Activated CD8-positive, alpha-beta memory T cell treated with anti-CD3 and anti-CD28 coated beads for 48 hours (primary cell): ENCODE measurements at places on chromosomes 6 and 20.

- DNase-seq, result no peak
Observed at GRCh38 chr20:48463916-48464315, 363.9 kb downstream of the PREX1 start.

DNA sequence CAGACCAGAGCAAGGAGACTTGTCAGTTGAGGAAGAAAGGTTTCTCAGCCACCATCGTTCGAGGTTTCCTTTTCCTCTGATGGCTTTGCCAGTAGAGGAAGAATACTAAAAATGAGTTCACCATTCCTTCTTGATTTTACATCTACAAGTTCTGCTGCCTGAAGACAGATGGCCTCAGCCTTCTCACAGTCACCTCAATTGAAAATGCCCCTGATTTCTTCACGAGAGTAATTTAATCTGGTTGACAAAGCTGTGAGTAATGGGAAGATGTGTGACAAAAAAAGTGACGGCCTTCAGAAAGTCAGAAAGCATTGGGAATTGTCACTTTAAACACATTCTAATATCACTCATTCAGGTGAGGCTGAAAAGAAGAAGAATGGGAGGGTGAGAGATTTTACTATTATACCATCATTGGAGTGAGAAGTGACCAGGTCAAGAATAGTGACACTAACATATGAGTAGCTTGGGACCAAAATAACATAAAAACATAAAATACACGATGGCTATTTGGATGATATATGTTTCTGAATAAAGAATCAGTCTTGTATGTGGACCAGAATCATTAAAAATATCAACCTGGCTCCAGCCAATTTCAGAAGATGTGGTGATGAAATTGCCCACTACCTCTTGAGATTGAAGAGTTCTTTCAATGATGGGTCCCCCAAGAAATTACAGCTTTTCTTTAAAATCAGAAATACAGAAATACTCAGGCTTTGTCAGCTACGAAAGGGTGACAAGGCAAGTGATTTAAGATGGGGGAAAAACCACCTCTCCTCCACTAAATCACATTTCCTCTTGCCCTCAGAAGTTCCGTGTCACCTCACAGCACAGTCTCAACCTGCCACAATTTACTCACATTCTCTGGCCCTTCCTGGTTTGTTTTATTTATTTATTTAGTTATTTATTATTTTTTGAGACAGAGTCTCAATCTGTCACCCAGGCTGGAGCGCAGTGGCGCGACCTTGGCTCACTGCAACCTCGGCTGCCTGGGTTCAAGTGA is 147.7 kb downstream of the SOBP start:
- no peak for DNase-seq

DNA sequence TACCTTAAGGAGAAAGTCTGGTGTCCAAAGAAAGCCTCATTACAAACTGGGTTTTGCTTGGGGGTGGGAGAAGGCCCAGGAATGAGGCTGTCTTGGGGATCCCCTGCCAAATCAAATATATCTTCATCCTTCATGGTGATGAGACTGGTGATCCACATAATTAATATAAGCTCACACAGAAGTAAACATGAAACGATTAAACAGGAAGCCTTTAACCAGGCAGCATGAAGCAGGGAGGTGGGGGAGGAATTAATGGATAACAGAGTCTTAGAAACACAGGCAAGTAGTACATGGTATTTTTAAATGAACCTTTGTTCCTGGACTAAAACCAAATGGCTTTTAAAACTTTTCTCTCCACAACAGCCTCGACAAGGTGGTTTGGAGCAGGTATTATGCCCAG is 437.5 kb downstream of the TFAP2A start:
- no peak for DNase-seq

DNA sequence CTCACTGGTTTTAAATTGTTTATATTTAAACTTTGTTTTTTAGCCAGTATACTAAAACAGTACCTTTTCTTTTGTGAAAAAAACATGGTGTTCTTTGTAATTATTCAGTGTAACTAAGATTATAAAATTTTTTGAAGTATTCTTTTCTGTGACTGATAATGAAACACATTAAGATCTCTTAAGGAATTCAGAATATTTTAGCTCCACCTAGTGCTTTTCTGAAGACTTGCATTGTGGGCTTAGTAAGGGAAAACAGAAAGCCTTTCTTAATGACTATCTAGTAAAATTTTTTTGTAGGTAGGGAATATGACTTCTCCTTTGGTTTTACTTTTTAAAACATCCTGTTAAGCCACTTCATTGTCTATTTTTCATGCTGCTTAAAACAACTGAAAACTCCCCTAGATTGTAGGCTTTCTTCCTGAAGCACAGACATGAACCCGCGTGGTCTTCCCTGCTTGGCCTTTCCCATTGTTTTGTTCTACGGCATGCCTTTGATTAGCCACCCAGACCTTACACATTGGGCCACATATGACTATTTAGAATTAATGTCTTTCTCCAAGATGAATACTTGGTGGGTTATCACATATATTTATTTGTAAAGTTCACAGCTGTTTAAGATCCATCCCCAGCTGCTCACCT is 72.1 kb downstream of the AFDN start:
- no peak for DNase-seq

GRCh38 chr6:154709621-154710020 is 23.6 kb upstream of the SCAF8 start:
- DNase-seq, result no peak

DNA sequence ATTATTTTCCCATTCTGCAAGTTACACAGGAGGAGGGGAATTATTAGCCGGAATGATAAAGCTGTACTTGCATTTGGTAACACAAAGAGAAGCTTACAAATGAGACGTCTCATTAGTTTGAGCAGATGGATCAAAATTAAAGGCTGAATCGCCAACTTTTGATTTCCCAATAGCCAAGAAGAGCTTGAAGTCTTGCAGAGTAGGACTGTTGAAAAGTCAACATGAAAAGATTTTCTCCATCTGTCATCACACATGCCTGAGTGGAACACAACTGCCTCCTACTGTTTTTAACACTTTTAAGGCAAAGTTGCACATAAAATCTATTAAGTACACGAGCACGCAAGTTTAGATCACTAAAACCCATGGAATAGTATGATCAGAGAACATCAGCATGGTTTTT is 176.2 kb downstream of the ASCC3 start:
- no peak for DNase-seq

- DNase-seq, result no peak
Observed at GRCh38 chr6:37983720-37984501, 164.4 kb downstream of the ZFAND3 start.

DNA sequence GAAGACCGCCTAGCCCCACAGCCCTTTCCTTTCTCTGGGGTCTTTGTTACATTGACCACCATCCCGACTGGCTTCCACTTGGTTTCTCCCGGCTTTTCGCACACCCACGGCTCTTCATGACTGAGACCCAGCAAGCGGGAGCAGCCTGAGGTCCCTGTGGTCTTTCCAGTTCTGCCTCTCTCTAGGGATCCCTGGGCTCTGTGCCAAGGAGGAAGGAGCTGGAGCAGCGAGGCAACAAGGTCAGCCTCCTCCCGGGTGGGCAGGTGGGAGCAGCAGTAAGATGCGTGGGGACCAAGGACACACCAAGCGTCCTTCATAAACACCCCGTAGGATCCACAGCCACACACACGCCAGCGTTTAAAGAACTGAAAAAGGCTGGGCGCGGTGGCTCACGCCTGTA is 29.6 kb upstream of the MRGBP start:
- DNase-seq, result no peak

DNA sequence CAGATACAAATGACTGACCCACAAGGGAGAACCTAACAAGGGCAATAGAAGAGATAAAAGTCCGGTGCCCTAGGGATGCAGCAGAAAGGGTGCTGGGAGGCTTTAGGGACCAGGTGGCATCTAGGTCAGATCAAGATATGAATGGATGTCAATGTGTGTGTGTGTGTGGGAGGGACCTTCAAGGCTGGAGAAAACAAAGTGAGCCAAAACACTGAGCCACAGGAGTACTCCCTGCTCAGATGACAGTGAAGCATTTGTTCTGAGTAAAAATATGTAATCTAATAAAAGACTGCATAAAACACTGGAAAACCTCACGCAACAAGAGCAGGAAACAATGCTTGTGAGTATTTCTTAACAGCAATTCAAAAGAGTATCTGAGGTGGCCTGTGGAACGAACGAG is 28.2 kb downstream of the ZNF337 start:
- DNase-seq, result no peak

GRCh38 chr6:158545043-158545966 is 14.6 kb upstream of the TMEM181 start:
- DNase-seq, result no peak

- DNase-seq, result no peak
Observed at GRCh38 chr6:110815015-110815410, 256 bp downstream of the CDK19 start.

GRCh38 chr6:39812853-39813533 is 20.8 kb downstream of the DAAM2 start:
- DNase-seq, result no peak

DNA sequence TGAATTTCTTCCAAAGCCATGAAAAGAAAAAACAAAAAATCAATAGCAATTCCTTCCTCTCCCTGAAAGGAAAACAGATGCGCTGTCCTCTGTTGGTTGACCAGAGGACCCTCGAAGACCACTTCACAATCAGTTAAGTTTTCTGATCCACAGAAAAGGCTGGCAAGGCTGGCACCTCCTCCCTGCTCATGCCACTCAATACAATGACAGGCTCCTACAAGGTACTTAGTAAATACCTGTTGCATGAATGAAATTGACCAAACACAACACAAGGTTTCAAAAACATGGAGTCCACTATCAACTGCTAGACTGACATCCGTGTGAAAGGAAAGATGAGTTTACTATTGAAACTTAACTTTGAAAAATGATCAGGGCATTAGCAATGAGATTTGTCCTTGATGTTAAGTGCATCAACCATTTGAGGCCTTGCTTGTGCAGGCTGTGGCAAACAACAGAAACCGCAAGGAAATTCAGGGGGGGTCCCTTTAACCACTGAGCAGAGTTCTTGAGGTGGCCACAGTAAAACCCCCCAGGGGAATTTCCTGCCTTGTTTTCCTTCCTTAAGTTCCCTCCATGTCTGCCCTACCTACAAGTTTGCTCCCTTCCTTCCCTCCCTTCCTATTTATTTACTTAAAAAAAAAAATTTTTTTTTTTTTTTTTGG is 27.9 kb upstream of the RTF2 start:
- DNase-seq, result no peak

DNA sequence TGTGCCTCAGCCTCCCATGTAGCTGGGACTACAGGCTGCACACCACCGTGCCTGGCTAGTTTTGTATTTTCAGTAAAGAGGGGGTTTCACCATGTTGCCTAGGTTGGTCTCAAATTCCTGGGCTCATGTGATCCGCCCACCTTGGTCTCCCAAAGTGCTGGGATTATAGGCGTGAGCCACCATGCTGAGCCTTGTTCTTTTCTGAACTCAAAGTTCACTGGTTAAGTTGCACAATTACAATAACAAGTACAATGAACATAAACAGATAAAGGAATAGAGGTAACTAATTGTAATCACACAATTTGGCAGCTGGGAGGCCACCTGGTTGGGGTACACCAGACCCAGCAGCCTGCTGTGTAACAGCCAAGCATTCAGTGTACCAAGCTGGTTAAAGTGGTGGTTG is 6.7 kb downstream of the NUDT3 start:
- DNase-seq, result no peak

GRCh38 chr20:603116-603640 is 6.9 kb downstream of the TCF15 start:
- no peak for DNase-seq

- DNase-seq, result no peak
Observed at GRCh38 chr6:8678466-8678865, 243.1 kb upstream of the SLC35B3 start.

GRCh38 chr6:43107344-43108062 is 31.4 kb downstream of the PTK7 start:
- DNase-seq, result no peak

GRCh38 chr6:133169901-133170300 is 71.3 kb upstream of the EYA4 start:
- DNase-seq, result no peak

- DNase-seq, result no peak
Observed at GRCh38 chr6:167073679-167074274, 49.1 kb upstream of the CCR6 start.

DNA sequence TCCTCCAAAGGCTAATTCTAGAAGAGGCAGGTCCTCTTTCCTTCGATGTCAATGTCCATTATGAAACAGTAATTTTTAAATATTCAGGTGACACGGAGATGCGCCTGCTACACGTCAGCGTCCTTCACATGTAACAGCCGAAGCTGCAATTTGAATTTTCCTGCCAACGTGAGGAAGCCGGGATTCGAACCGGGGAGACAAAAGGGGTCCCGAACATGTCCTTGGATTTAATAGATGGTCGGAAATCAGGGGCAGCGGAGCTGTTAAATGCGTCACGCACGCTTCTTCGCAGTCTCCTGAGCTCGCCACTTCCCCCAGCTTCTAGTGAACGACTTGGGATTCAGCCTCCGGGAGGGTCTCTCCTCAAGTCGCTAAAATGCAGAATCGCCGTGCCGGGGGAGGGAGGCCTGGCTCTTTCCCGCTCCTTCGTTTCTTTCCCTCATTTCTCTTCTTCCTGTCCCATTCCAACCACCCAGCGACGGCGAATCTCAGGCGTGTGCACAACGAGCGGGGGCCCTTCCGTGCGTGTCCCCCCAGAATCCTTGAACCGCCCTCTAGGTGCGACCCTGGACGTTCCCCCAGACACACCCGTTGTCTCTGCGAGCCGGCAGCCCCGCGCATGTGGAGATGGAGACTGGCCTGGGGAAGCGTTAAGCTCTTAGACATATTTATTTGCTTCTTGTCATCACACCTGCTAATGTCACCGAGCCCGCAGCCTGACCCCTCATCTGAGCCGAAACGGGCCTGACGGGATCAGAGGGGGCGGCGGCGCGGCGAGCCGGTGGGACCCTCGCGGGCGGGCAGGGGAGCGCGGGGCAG is 1.3 kb upstream of the FOXC1 start:
- DNase-seq, result no peak

GRCh38 chr6:95244751-95245150 is 332.6 kb upstream of the MANEA start:
- DNase-seq, result no peak

GRCh38 chr6:97995158-97995557 is 712.1 kb upstream of the MMS22L start:
- DNase-seq, result no peak

GRCh38 chr6:1850121-1850839 is 240.6 kb downstream of the FOXC1 start:
- no peak for DNase-seq

DNA sequence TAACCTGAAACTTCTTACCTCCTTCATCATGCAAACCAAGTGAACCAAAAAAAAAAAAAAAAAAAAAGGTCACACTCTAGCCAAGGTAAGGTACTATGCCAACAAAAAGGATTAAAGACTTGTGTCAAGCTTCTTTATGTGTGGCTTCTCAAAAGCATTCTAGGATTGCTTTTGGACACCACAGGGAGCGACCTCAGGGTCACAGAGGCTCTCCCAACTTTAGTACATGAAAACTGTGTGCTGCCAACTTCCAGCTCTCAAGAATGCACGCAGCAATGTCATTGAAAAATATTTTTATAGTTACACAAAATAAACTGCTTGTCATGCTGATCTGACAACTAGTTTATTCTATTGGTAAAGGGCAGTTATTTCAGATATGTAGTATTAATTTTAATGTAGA is 243.8 kb downstream of the PLCB1 start:
- DNase-seq, result no peak
